GM12891 (cell line): ENCODE measurements at places on chromosomes 13 and 19.
A peak's percentile ranks its signal among the peaks of the same experiment; 100 is the strongest.

DNA sequence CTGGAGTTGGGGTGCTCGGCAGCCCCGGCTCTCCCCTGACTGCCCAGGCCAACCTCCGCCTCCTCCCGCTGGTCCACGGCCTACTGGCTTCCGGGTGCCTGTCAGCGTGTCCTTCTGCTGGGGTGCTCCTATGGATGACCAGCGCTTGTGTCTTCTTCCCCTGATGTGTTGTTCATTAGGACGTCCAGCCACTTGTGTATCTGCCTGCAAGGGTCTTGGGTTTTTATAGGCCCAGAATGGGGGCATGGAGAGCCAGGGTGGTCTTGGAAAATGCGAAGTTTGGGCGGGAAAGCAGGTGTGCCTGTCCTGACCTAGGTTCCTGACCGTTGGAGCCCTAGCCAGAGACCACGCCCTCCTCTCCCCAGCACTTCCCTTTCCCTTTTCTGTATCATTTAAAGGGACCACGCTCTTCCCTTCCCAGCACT lies 139.8 kb downstream of the SLITRK5 start:
- DNase-seq = no peak

- DNase-seq = no peak
Observed at GRCh38 chr13:65595916-65596315, 1634.2 kb downstream of the PCDH9 start.

- DNase-seq = no peak
Observed at GRCh38 chr19:52961981-52962380, 700 bp downstream of the ZNF816 start.

DNA sequence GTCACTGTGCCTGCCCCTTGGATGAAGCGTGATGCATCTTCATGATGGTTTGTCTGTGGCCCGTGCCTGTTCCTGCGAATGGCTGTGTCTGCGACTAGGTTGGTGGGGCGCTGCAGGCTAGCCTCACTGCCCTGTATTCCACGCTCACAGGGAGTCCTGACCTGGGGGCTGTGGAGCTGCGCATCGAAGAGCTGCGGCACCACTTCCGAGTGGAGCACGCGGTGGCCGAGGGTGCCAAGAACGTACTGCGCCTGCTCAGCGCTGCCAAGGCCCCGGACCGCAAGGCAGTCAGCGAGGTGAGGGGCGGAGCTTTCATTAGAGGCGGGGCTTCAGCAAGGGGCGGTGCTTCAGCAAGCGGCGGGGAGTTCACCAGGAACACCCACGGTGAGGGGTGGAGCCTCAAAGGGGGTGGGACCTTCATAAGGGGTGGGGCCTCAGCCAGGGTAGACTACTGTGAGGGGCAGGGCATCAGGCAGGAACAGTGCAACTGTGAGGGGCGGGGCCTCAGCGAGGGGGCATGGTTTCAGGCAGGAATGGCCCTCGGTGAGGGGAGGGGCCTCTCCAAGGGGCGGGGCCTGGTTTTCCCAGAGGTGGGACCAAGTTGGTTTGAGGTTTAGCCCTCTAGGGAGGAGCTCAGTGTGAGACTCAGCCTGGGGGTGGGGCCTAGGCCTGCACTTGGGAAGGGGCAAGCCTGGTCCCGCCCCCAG lies 17.2 kb downstream of the PKN1 start:
- peak; percentile 82 for DNase-seq

- no peak for DNase-seq
Observed at GRCh38 chr19:4991538-4991937, 22.6 kb downstream of the KDM4B start.

GRCh38 chr13:112900226-112900600 lies 68.8 kb upstream of the MCF2L start:
- no peak for DNase-seq
